ENCODE measurements at places on chromosomes 5 and 9.

GRCh38 chr9:99135456-99135855 is 30.5 kb downstream of the TGFBR1 start:
- no peak for DNase-seq

DNA sequence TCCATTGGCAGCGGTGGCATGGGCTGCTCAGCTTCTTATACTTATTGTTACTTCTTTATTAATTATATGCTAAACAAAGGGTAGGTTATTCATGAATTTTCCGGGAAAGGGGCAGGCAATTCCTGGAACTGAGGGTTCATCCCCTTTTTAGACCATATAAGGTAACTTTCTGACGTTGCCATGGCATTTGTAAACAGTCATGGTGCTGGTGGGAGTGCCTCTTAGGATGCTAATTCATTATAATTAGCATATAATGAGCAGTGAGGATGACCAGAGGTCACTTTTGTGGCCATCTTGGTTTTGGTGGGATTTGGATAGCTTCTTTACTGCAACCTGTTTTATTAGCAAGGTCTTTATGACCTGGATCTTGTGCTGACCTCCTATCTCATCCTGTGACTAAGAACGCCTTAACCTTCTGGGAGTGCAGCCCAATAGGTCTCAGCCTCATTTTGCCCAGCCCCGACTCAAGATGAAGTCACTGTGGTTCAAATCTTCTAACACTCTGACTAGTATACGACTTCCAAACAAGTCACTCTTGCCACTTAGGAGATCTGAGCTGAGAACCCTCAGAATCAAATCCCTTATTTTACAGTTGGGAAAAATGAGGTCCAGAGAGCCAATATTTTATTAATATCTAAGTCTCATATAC is 237.5 kb downstream of the TRIM32 start:
- DNase-seq = no peak

GRCh38 chr5:160643616-160644240 is 208.3 kb downstream of the ATP10B start:
- no peak for DNase-seq

- DNase-seq = no peak
Measured at GRCh38 chr5:102911973-102912372, 156.9 kb downstream of the PAM start.

DNA sequence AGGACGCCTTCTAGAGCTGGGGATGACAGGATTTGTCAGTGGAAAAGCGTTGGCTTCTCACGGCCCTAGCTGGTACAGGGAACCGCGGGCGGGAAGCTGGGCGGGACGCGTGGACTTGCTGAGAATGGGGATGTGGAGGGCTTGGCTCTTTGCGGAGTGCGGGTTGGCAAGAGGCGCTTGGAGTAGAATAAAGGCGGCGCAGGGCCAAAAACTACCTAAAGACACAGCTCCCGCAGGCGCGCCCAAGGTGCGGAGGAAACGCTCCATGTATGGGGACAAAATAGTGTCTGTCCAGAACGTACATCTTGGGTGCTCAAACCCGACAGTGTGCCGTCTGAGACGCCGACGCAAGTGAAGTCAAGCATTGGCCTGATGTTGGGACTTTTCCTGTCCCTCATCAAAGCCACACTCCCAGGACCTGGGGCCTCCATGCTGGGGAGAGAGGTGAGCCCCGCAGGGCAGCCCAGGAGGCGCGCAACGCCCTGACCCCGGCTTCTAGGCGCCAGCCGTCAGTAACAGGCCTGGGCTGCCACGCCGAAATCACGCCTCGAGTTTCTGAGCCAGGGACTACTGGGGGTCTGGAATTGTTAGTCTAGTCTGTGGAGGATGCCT is 1.6 kb upstream of the NKX2-5 start:
- no peak for DNase-seq

DNA sequence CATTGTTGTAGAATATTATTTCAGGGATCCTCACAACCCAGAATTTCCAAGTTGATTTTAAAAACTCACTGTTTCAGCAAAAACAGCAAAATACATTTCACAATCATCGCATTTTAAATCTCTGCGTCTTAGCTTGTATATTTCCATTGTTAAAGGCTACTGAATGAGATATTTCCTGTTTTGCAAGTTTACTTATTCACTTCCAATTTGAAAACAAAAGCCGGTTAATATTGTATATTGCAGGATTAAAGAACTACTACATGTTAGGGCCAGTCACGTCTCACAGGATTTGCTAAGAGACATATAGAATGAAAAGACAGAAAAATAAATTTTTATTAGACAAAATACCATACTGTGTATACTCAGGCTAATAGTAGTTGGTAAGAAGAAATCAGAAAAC is 395.9 kb upstream of the CDH9 start:
- DNase-seq = no peak
